ENCODE measurements at places on chromosomes 2 and 18.

GRCh38 chr2:96489663-96490062 is 15.5 kb downstream of the NEURL3 start:
- no peak for DNase-seq

DNA sequence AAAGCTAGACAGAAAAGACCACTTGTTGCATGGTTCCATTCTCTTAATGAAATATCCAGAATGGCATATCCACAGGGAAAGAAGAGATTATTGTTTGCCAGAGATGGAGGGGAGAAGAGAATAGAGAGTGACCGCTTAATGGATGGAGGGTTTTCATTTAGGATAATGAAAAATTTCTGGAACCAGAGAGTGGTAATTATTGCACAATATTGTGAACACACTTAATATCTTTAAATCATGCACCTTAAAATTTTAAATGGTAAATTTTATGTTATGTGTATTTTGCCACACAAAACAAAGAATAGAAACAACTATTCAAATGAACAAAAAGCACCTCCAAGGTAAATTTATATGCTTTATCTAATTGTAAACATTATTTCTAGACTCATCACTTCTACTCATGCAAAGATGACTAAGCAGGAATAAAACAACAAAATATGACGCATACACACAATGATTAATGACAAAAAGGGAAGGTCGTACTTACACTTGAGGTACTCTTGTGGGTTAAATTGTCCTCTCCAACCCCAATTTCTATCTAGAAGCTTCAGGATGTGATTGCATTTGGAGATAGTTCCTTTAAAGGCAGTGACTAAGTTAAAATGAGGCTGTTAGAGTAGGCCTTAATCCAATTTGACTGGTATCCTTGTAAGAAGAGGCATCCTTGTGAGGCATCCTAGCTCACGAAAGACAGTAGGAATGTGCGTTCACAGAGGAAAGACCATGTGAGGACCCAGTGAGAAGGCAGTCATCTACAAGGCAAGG is 18.7 kb upstream of the DHRS9 start:
- DNase-seq, result no peak

DNA sequence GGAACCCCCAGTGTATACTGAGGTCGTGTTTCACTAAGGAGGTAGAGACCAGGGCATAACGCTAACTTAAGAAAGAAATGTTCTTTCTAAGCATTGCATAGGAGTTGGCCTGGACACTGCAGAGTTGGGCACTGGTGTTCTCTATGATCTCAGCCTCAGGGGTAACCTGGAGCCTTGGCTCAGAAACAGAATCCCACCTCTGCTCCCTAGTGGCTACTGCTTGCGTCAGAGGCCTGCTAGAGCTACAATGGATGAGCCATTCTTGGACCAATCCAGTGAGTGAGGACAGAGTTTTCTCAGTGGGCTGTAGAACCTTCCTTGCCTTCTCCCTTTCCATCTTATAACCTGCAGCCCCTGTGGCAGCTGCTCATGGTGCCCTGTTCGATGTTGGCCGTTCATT is 324.4 kb upstream of the CELF4 start:
- DNase-seq, result no peak

DNA sequence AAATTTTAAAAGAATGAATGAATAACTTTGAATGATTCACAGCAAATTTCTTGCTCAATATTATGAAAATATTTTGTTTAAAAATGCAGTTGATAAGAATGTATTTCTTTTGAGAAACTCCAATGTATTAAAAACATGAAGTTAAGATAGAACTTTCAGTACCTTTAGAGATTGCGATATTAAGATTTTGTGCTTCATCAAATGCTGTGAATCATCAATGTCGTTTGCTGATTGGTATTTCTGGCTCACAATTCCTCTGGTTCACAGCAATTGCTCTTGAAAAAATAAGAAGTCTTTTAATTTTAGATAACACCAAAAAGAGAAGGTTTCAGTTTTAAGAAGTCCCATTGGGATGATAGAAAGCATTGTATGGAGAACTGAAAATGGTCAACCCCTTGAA is 228.7 kb downstream of the IKZF2 start:
- no peak for DNase-seq

GRCh38 chr2:164898475-164898874 is 56.9 kb downstream of the SLC38A11 start:
- DNase-seq, result no peak

DNA sequence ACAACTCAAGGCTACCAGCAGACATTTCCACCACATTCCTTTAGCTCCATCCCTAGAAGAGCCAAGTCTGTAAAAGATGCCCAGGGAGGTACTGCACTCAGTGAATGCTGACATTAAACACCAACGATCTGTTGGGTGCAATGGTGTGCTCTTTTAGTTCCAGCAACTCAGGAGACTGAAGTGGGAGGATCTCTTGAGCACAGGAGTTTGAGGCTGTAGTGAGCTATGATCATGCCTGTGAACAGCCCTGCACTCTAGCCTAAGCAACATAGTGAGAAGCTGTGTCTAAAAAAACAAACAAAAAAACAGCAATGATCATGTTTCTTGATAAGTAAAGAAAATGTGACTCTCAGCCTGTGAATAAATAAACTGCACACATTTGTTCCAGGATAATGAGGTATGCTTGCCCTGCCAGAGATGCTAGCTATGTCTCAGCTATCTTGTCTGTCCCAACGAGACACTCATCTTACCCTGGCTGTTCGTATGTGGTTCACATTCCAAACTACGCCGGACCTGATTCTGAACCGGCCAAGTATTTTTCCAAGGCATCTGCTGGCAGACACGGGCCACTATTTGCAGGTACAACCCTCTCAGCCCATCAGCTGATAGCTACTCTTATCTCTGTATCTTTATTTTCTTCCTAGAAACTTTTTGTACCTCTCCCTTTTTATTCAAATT is 21.8 kb downstream of the TMEM182 start:
- no peak for DNase-seq

GRCh38 chr18:36297417-36298125 is at the start of gene FHOD3:
FHOD3 (plus strand) TSS chr18:36297713; CDS start chr18:36297836, 123 bp downstream.
- no peak for DNase-seq

DNA sequence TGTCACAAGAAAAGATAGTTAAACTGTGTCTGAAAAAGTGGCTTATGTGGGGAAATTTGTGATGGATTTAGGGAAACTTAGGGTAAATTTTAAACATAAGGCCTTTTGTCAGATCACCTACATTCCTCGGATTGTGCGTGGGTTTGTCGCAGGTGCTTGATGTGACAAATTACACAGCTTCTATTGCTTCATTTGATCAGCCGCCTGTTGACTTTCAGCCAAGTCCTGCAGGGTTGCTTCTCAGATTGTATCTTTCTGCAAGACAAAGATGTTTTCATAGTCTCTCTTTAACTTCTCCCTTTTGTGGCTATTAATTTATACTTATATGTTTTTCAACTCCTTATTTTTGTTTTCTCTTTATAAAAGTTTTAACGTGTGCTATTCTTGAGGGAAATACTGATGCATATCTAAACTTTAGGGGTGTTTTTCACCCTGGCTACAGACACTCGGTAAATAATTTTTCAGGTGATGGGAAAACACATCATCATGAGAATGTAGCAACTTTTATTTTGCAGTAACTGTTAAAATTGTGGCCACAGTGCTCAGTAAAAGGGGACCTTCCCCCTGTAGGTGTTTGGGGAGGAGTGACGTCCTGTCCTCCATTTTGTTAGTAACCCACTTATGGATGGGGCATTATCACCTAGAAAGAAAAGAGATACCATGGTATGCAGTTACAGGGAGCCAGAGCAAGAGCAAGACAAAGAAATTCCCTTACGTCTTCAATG is 31.4 kb downstream of the GALM start:
- no peak for DNase-seq

DNA sequence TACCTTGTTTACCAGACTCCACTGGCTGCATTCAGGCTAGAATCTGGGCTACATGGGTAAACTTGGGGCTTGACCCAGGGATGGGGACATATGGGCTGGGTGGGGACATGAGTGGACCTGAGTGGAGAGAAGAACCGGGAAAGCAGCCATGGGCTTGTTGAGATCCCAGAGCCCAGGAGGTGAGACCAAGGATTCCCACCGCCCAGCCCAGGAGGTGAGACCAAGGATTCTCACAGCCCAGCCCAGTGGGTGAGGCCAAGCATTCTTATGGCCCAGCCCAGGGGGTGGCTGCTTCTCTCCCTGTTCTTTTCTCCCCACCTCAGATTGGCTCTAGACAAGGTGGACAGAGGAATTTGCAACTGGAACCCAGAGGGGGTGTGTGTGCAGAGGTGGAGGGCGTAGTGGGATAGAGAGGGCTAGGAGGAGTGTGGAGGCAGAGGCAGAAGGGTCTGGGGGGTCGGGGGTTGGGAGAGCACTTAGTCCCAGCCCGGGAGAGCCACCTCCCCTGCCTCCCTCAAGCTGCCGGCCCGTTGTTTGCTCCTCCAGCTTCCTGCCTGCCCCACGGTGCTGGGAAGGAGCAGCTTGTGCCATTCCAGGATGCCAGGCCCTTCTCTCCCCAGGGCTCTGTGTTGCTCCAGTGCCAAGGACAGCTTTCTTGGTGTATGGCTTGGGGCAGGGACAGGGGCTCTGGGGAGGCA is 25.6 kb downstream of the GLI2 start:
- DNase-seq, result no peak

DNA sequence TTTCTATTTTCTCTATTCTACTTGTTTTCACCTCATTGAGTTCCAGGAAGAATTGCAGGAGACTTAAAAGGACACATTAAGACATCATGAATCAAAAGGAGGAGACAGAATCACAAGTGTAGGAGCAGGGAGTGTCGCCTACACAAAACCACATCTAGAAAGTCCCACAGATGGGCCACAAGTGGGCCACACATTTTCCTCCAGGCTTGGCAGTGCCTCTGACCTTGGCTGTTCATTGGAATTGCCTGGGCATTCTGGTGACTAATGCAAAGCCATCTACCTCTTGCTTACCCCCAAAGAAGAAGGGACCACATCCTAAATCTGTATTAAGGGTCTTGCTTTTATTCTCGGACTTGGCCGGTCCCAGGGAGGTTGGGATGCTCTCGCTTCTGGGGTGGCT is 103.6 kb downstream of the KLHL29 start:
- no peak for DNase-seq

GRCh38 chr2:120576509-120577474 is 158.9 kb upstream of the GLI2 start:
- DNase-seq, result no peak

- no peak for DNase-seq
These were observed 75.0 kb downstream of the MEX3C start for GRCh38 chr18:51122266-51123045.

GRCh38 chr18:48724442-48724841 is 185.6 kb downstream of the CTIF start:
- DNase-seq, result no peak

- no peak for DNase-seq
These were observed 107.0 kb downstream of the BCL2L11 start for GRCh38 chr2:111227716-111228141.

- no peak for DNase-seq
These were observed 111.9 kb downstream of the DCC start for GRCh38 chr18:52451851-52452250.

DNA sequence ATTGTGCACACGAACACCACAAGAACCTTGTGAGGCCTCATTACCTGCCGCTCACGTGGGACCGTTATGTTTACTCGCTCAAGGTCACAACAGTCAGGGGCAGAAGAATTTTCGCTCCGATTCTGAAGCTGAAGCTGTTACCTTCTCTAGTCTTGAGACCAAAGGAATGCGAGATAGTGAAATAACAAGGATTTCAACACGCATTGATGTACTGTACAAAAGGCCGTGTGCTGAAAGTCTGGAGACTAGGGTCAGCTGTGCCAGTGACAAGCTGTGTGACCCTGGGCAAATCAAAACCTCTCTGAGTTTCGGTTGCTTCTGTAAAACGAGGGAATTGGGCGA is 583 bp downstream of the NEMP2 start:
- DNase-seq, result peak; percentile 40

- no peak for DNase-seq
These were observed 27.4 kb upstream of the SAG start for GRCh38 chr2:233280114-233280693.

GRCh38 chr2:95020275-95021022 is 5.1 kb upstream of the MAL start:
- no peak for DNase-seq

- DNase-seq, result no peak
These were observed 45.1 kb upstream of the SEC11C start for GRCh38 chr18:59094569-59094968.

DNA sequence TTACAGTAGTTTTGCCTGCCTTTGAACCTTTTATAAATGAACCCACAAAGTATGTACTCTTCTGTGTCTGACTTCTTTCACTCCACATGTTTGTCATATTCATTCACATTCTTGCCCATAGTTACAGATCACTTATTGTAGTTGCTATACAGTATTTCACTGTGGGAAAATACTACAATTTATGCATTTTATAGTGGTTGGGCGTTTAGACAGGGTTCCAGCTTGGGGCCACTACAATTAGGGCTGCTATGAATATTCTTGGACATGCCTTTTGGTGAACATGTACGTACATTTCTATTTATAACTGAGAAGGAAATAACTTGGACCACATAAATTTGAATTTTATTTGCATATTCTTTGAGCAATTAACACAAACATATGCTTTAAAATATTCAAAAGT is 15.4 kb upstream of the PMAIP1 start:
- DNase-seq, result no peak

DNA sequence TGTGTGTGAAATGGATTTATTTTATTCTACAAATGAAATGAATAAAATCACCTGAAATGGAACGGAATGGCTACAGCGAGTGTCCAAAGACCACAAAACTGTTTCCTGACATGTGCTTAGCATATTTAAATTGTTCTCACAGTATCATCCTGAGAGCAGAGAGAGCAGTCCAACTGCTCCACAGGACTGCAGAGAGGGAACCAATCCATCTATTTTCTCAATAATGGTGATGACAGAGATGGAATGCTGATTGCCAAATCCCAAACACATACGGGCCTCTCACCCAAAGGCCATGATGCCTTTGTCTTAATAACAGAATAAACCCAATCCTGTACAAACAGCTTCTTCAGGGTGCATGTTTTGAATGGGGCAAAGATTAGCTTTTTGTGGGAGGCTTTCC is 41.1 kb downstream of the STAT1 start:
- DNase-seq, result no peak

- DNase-seq, result no peak
These were observed at the start of gene TFPI for GRCh38 chr2:187554011-187554703. TFPI (minus strand) TSS chr2:187554435; CDS start chr2:187503768, 50,667 bp downstream.

Measured in stimulated activated CD8-positive, alpha-beta memory T cell treated with anti-CD3 and anti-CD28 coated beads, Interleukin-7, amount 100 ng/mL, for 4 hours (primary cell).